COLO829 (cell line): ENCODE measurements at places on chromosomes 7 and 10.
A peak's percentile ranks its signal among the peaks of the same experiment; 100 is the strongest.

DNA sequence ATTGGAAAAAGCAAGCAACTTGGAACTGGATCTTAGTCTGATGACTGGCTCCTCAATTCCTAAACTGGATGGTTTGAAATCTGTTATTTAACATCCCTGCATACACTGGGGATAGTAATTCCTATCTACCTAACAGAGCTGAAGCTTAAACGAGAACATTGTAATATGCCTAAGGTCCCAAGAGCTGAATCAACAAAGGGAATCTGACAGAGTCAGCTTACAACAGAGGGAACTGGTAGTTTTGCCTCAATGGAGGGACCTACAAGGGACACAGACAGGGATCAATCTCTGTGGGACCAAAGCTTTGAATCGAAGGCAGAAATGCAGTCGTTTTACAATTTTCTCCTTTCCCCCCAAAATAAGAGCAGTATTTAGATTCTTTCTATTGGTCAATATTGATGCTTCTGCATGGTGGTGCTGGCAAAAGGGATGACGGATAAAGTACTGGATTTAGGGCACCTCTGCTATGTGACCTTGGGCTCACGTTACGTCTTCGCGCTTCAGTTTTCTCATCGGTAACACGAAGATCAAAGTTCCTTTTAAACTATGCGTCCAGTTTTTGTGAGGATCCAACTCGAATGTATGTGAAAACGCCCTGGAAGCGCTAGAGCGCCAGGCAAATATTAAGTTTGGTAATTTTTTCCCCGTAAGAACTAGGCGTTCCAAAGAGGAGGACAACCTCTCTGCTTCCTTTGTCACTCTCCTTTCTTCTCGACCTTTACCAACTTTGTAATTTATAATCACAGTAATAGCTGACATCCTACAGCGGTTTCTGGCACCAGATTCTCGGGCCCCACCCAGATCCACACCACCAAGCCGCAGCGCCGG, 1.1 kb downstream of the ACTR1A start:
- DNase-seq = no peak

DNA sequence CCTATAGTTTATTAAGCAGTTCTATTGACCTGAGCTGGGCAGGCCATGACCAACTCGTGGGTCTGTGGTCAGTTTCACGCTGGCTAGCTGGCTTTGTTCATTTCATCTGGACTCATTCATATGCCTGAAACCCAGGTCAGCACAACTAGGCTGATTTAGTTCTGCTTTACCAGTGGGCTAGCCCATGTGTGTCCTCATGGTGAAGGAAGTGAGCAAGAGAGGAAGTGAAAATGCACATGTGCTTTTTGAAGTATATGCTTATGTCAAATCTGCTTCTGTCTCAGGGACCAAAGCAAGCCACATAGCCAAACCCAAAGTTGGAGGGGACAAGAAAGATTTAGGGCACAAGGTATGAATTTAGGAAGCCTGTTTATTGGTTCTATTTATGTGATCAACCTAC, 154.5 kb downstream of the RNF133 start:
- no peak for DNase-seq

DNA sequence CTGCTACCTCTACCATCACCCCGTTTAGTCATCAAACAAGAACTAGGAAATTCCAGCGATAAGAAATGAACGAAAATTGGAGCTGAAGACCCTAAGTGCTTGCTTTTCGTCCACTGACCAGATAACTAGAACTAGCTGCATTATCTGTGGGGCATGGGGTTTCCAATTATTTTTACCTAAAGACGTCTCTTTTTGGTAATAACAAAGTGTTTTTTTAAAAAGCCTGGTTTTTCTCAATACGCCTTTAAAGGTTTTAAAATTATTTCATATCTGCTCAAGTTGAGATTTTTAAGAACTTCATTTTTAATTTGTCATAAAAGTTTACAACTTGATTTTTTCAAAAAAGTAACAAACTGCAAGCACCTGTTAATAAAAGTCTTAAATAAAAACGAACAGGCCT, 104.2 kb downstream of the GALNT11 start:
- no peak for DNase-seq

GRCh38 chr10:84842593-84842992, 514.2 kb downstream of the CCSER2 start:
- DNase-seq = no peak

GRCh38 chr7:123660514-123661354, 5.1 kb downstream of the LMOD2 start:
- no peak for DNase-seq

GRCh38 chr7:135282561-135283254, 49.1 kb downstream of the STRA8 start:
- DNase-seq = no peak

GRCh38 chr7:5183155-5183554, 6.9 kb upstream of the WIPI2 start:
- no peak for DNase-seq

- DNase-seq = no peak
Measured at GRCh38 chr10:81877596-81877995, 2.6 kb downstream of the NRG3 start.

- DNase-seq = peak; percentile 60
Measured at GRCh38 chr10:118522791-118523498, 72.5 kb downstream of the PRLHR start.

- DNase-seq = no peak
Measured at GRCh38 chr7:157557263-157557662, 220.5 kb downstream of the DNAJB6 start.

DNA sequence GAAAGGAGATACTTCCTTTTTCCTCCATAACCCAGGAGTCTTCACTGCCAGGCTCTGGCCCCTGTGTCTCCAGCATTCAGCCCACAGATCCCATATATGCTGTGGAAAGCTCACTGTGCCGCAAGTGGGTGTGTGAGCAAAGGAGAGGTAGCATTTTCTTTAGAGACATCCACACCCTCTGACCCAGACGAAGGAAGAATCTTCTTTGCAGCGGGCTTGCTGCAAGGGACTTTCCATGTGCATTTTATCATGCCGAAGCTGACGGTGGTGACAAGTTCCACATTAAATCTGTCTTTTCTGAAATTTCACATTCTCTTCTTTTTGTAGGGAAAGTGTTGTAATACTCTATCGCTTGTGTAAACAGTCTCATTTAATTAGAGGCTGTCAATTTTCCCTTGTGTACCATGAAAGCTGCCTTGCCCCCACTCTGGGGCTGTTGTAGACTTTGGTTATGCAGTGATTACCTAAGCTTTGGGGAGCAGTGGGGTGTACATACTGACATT, 409.5 kb downstream of the SUGCT start:
- no peak for DNase-seq

DNA sequence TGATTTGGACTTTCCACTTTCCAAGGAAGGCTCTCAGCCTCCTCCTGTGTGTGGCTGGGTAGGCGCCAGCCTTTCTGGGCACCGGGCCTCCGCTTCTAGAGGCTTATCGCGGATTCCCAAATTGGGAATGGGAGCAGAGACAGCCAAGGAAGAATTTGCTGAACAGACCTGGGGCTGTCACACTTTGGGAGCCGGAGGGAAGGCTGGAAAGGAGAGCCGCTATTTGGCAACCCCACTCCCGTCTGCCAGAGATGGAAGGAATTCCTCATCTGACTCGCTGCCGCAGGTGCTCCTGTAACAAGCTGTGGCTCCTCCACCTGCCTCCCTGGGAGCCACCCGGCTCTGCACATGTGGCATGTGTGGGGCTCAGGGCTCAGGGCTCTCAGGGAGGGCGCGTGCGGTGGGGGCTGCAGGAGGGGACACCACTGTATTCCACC, 50.8 kb upstream of the ECHDC3 start:
- DNase-seq = no peak

GRCh38 chr7:49279891-49280290, 355.5 kb downstream of the CDC14C start:
- no peak for DNase-seq

DNA sequence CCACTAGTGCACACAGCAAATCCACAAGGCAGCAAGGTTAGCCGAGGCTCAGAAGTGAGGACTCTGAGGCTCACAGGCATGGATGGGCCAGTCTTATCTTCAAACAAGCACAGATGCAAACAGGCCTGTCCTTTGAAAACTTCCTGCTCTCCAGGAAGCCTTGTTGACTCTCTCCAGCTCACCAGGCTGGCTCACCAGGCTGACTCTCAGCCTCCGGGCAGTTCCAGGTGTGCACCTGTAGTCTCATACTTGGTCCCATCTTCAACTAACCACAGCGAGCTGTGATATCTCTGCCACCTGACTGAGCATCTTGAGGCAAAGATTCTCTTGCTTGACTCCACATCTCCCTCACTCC, 173.9 kb upstream of the ZMIZ1 start:
- no peak for DNase-seq

DNA sequence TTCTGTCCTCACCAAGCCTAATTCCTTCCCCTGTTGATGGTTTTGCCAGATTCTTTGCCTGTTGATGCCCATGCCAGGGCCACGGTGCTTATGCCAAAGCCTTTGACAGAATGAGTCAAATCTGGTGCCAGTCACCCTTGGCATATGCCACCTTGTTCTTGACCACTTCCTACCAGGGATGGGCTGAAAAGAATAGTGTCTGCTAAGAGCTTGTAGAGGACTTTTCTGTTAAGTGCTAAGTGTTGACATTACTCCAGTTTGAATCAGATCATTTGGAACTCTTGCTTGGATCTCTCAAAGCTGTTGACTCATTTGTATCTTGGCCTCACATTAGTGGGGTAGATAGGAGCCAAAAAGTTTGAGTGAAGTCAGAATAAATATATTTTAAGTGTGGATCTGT, 661.2 kb downstream of the AUTS2 start:
- DNase-seq = no peak

- no peak for DNase-seq
Measured at GRCh38 chr7:158975526-158976467, 119.4 kb downstream of the DYNC2I1 start.

DNA sequence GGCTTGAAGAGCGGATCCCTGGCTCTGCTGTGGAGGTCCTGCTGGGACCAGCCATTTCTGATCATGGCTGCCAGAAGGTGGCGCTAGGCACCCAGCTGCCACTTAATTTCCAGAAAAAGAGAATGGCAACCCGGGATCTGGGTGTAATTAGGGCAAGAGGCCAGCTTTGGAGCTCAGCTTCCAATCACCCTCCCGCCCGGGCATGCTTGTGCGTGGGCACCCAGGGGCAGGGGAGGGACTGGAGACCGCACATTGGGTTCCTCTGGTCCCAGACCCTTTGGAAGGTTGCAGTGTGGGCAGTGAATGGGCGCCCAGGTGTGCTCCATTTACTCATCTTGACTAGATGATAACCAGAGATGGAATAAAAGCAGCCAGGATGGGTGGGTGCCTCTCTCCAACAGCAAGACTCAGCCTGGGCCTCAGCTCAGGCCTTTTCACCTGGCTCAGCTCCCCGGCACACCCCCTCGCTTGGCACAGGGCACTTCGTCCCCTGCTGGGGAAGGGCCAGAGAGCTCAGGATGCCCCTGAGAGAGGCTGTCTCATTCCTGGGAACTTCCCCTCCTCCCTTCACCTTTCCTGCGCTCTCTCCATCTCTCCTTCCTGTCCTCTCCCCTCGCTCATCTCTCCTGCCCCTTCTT, 14.7 kb downstream of the FAM241B start:
- peak; percentile 62 for DNase-seq

DNA sequence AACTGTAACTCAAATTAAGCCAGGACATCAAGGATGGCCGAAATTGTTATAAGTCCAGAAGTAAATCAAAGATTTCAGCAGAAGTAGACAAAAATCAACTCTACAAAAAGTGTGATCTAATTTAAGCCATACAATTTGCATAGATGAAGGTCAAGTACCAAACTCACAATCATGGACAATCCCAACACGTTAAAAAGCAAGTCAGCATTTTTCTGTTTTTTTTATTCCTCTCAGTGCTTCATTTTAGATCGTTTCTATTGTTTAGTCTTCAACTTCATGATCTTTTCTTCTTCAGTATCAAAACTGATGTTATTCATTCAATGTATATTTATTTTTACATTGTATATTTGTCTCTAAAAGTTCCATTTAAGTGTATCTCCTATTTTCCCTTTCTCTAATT, 674.3 kb upstream of the PHF14 start:
- DNase-seq = no peak

DNA sequence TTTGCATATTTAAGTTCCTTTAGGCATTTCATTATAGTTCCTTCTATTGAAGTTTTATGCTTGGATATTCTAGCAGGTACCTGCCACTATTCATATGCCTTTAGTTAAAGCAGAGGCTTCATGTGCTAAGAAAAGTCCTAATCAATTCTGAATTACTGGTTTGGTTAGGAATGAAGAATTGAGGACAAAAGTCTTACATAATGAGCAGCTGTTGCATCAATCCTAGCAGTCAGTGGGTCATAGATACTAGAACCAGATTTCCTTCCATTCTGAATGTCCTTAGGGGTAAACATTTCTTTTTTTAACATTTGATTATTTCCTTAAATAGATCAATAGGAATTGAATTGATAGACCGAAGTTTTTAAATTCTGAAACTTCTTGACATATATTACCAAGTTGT, 59.2 kb downstream of the CDK13 start:
- DNase-seq = no peak

DNA sequence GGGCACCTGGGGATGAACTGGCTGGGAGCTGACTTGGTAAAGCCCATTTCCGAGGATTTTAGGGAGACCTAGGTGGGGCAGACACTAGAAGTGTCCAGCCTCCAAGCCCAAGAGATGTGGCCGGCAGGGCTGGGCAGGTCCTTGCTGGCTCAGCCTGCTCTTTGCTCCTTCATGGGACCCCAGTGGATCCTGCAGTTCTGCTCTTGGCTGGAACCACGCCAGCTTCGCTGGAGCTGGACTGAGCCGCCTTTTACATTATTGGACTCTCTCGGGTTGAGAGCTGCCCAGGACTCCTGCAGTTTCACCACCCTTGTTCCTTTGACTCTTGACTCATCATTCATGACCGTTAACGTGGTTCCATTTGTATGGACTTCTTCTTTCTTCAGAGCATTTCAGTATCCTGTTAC, 5.7 kb downstream of the PPIF start:
- DNase-seq = no peak

- DNase-seq = no peak
Measured at GRCh38 chr7:84838857-84839256, 348.0 kb downstream of the SEMA3D start.

DNA sequence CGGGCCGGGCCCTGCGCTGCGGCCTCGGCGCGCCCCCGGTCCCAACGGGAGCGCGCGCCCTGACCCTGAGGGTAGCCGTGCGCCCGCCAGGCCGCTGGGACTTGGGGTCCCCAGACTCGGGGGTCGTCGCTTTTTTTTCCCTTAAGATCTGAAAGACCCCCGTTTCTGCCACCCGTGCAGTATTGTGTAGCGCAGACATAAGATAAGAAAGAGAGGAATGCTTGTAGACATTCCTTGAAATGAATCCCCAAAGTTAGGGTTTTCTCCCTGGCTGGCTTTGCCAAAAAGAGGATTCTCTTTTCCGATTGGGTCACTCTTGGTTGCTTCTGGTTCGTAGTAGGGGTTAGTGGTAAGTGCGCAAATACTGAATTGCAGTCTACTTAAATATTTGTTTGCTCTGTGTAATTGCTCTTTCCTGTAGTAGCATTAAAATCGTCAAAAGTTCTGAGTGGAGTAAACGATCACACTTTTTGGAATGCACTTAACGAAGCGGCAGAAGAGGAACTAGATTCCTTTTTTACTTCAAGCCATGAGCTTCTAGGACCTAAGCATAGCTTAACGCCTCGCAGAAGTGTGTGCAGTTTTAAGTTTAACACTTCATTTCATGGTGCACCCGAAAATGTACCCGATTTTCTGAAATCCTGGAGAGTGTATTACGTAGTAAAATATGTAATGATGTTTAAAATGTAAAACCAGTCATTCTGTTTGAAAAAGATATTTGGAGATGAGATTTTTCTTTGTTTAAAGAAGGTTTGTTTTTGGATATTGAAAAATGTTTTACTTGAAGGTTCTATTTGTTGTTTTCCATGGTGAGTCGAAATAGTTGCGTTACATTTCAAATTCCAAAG, 1.3 kb downstream of the CUL1 start:
- no peak for DNase-seq
